ENCODE measurements at places on chromosomes 2 and 18. TPM values are rescaled to one million over a fixed set of nuclear protein-coding genes. Genes with fewer than 3 reads are reported as not detected.

- DNase-seq, result no peak
- peaks cover 6% of the 10 kb centered on the region for H3K36me3 ChIP-seq
- H3K27ac ChIP-seq, result no peak overlapping the region
- peaks cover 72% of the 10 kb centered on the region for H3K27me3 ChIP-seq
- no peak overlapping the region for H3K4me3 ChIP-seq
- H3K4me1 ChIP-seq, result no peaks in the 10 kb centered on the region
These were observed 18.9 kb downstream of the CPO start for GRCh38 chr2:206958261-206958660.

ATOH8 gene
- total RNA-seq, result 6.9 TPM

- H3K36me3 ChIP-seq, result peaks cover 15% of the 10 kb centered on the region
- H3K4me3 ChIP-seq, result peak overlapping the region; percentile 29
- DNase-seq, result no peak
These were observed 11.0 kb downstream of the FBLN7 start for GRCh38 chr2:112149194-112149593.

DNA sequence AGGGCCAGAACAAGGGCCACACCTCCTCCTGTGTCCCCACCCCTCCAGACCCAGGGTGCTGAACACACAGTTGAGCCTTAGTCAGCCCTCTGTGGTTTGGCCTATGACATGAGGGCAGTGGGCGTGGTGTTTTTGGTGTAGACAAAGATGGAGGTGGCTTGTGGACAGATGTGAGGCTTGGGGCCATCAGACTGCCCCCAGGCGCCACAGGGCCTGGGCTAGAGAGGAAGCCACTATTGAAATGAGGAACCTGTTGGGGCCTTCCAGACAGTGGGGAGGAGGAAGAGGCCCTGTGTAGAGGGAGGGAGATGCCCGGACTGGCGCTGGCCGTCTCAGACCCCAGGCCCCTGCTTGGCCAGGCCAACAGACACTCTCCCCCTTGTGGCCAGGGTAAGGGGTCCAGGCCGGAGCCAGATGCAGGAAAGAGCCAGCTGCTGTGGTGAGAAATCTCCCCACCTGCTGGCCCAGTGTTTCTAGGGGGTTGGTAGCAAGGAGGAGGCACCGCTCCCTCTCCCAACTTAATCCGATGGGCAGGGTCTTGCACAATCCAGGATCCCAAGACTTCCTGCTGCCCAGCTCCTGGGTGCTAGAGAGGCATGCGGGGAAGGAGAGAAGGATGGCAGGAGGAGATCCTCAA, 53.8 kb downstream of the SMAD7 start:
- H3K36me3 ChIP-seq, result no peaks in the 10 kb centered on the region
- peak overlapping the region; percentile 15 for H3K27ac ChIP-seq
- peaks cover 27% of the 10 kb centered on the region for H3K4me1 ChIP-seq
- DNase-seq, result no peak

EFHD1 gene
- 4.1 TPM for total RNA-seq

DNA sequence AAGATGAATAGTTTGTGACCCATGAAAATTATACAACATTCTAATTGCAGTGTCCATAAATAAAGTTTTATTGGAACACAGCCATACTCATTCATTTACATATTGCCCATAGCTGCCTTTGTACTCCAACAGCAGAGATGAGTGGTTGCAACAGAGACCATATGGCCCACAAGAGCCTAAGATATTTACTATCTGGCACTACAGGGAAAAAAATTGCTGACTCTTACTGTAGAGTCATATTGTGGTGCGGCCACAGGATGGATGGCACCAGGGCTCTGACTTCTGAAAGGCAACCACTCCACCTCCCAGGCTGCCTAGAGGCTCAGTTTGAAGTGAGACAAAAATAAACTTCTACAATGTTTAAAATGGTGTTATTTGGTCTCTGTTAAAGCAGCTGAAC, 404.0 kb upstream of the ATP5MC3 start:
- H3K27ac ChIP-seq, result no peak overlapping the region
- no peak for DNase-seq
- no peak overlapping the region for H3K4me3 ChIP-seq
- no peaks in the 10 kb centered on the region for H3K36me3 ChIP-seq
- H3K4me1 ChIP-seq, result no peaks in the 10 kb centered on the region

- H3K27ac ChIP-seq, result no peak overlapping the region
- no peak for DNase-seq
- H3K27me3 ChIP-seq, result peaks cover 3% of the 10 kb centered on the region
- peaks cover 14% of the 10 kb centered on the region for H3K4me1 ChIP-seq
- no peaks in the 10 kb centered on the region for H3K36me3 ChIP-seq
- H3K4me3 ChIP-seq, result no peak overlapping the region
These were observed 69.0 kb downstream of the CELF4 start for GRCh38 chr18:37496568-37496967.

Measured in neural crest cell (in vitro differentiated cells).